Naive thymus-derived CD8-positive, alpha-beta T cell (primary cell): ENCODE measurements at places on chromosomes 7 and 10. TPM values are rescaled to one million over a fixed set of nuclear protein-coding genes. Genes with fewer than 3 reads are reported as not detected.

- DNase-seq, result no peak
These were observed 740 bp downstream of the HTR7 start for GRCh38 chr10:90856964-90857634.

- DNase-seq, result no peak
These were observed 221.1 kb downstream of the KCNMA1 start for GRCh38 chr10:77416311-77417135.

Gene SLC16A9
- not detected for total RNA-seq

GRCh38 chr10:44102726-44103255 is 282.1 kb downstream of the CXCL12 start:
- no peak for DNase-seq

- DNase-seq, result no peak
These were observed 322.9 kb downstream of the PTEN start for GRCh38 chr10:88186335-88186734.

GRCh38 chr10:88908194-88908593 is 28.1 kb downstream of the STAMBPL1 start:
- DNase-seq, result no peak

DNA sequence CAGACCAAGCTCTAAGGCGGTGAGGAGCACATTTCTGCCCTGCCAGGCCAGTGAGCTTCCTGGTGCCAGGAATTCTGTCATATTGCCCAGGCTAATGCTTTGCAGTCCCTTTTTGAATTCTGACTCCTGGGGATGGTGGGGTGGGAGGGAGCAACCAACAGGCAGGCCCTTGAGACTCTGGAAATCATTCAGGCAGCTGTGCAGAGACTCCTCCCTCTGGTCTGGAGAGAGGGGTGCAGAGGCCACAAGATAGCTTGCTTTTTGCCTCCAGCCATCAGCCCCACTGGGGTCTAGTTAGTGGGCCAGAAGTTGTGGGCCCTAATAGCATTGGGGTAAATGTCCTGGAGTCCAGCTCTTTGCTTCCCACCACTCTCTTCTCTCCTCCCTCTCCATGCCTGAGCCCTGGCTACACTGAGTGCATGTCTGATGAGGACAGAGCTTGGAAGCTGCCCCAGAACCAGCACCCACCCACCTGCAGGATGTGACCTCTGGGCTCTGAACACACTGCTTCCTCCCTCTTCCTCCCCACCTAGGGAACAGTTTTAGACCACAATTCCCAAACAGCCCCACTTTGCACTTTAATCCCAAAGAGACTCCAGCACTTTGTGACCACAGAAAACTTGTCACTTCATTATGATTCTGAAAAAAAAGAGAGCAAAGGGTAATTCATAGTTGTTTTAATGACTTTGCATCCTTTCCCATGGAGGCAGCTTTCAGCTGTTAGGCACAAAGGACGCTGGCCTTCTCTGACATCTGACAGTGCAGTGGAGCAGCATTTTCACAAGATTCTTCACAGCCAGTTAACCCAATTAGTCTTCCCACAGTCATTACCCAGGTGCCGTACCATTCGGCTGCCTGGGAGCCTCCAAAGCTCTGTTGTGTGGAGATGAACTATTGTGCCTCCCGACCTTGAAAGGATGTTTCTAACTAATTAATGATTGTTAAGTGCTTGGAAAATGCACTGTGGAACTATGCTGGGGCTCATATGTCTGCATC is 262.5 kb downstream of the TRIL start:
- DNase-seq, result no peak

GRCh38 chr7:140317999-140318398 is 80.3 kb downstream of the SLC37A3 start:
- DNase-seq, result no peak

Gene TNS3
- 1.2 TPM for total RNA-seq

DNA sequence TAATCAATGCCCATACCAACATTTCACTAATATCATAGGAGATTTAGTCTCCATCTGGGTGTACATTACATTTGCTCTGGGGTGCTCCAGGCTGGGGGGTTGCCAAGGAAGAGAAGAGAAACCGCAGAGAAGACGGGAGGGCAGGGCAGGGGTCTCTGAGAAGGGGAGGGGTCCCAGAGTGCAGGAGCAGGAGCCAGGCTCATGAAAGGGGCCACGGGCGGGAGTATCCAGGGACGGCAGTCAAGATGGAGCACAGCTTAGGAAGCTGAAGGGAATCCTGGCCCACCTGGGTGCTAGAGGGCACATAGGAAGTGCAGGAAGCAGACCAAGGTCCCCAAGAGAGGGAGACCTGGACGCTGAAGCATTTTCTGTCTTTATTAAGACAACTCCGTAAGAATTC is 2.2 kb downstream of the LEP start:
- no peak for DNase-seq
